ENCODE measurements at places on chromosomes 16 and 17. TPM values are rescaled to one million over a fixed set of nuclear protein-coding genes. Genes with fewer than 3 reads are reported as not detected.

Gene LHX1
- not detected for total RNA-seq

Gene AIPL1
- not detected for total RNA-seq

Gene SLFN11
- total RNA-seq = 21.1 TPM

Gene TLCD3A
- 18.7 TPM for total RNA-seq

Gene NPIPB5
- total RNA-seq = 329 TPM

Gene COQ9
- 37.6 TPM for total RNA-seq

- H3K4me1 ChIP-seq = no peaks in the 10 kb centered on the region
- no peaks in the 10 kb centered on the region for H3K36me3 ChIP-seq
- no peaks in the 10 kb centered on the region for H3K27me3 ChIP-seq
- H3K27ac ChIP-seq = no peak overlapping the region
Observed at GRCh38 chr16:10226141-10226986, 44.1 kb upstream of the GRIN2A start.

GRCh38 chr16:73329358-73330286 is 281.7 kb upstream of the ZFHX3 start:
- H3K4me1 ChIP-seq = no peaks in the 10 kb centered on the region
- no peaks in the 10 kb centered on the region for H3K27me3 ChIP-seq
- H3K4me3 ChIP-seq = no peak overlapping the region
- no peaks in the 10 kb centered on the region for H3K36me3 ChIP-seq
- H3K27ac ChIP-seq = no peak overlapping the region
- DNase-seq = no peak

- H3K4me3 ChIP-seq = peak within 1 kb of the TSS; percentile 56
- peaks cover 43% of the 10 kb centered on the region for H3K4me1 ChIP-seq
- DNase-seq = no peak
- no peaks in the 10 kb centered on the region for H3K27me3 ChIP-seq
- peak within 1 kb of the TSS; percentile 98 for H3K27ac ChIP-seq
Observed at GRCh38 chr17:7888184-7888920, at the start of gene CHD3. TSS of gene CHD3 (plus strand) at chr17:7888789. CDS start at chr17:7889001, 212 bp downstream.

- H3K27me3 ChIP-seq = no peaks in the 10 kb centered on the region
- no peak for DNase-seq
- no peak overlapping the region for H3K27ac ChIP-seq
- H3K36me3 ChIP-seq = no peaks in the 10 kb centered on the region
Observed at GRCh38 chr17:58377661-58378060, 25.7 kb upstream of the SUPT4H1 start.

- H3K4me3 ChIP-seq = no peak overlapping the region
- H3K4me1 ChIP-seq = no peaks in the 10 kb centered on the region
- DNase-seq = no peak
- no peaks in the 10 kb centered on the region for H3K27me3 ChIP-seq
Observed at GRCh38 chr16:67284699-67285646, 5.6 kb downstream of the PLEKHG4 start.

GRCh38 chr16:19315889-19316433 is 30.4 kb downstream of the CLEC19A start:
- no peak overlapping the region for H3K4me3 ChIP-seq
- no peaks in the 10 kb centered on the region for H3K36me3 ChIP-seq
- no peak for DNase-seq
- H3K27me3 ChIP-seq = no peaks in the 10 kb centered on the region

DNA sequence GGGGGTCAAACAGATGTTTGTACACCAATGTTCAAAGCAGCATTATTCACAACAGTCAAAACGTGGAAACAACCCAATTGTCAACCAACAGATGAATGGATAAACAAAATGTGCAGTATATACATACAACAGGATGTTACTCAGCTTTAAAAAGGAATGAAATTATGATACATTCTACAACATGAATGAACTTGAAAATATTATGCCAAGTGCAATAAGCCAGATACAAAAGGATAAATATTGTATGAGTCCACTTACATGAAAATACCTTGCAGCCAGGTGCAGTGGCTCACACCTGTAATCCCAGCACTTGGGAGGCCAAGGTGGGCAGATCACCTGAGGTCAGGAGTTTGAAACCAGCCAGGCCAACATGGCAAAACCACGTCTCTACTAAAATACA is 39.9 kb downstream of the UBE2G1 start:
- H3K4me3 ChIP-seq = no peak overlapping the region
- no peak overlapping the region for H3K27ac ChIP-seq
- no peaks in the 10 kb centered on the region for H3K27me3 ChIP-seq

- H3K27ac ChIP-seq = no peak overlapping the region
- no peaks in the 10 kb centered on the region for H3K36me3 ChIP-seq
- H3K4me3 ChIP-seq = no peak overlapping the region
- no peaks in the 10 kb centered on the region for H3K27me3 ChIP-seq
- H3K4me1 ChIP-seq = no peaks in the 10 kb centered on the region
Observed at GRCh38 chr16:66344533-66345145, 21.9 kb upstream of the CDH5 start.

Measured in vagina (tissue), 2 donors.